ENCODE measurements at places on chromosomes 12 and 14. TPM values are rescaled to one million over a fixed set of nuclear protein-coding genes. Genes with fewer than 3 reads are reported as not detected.

The RESF1 gene
- polyA plus RNA-seq: 17.5 TPM

The ADGRD1 gene
- 0.36 TPM for polyA plus RNA-seq

The NID2 gene
- 23.3 TPM for polyA plus RNA-seq

The SYT10 gene
- not detected for polyA plus RNA-seq

The KLRC2 gene
- 0.42 TPM for polyA plus RNA-seq

The RNASE4 gene
- polyA plus RNA-seq: 8.6 TPM

The ATP6V1D gene
- polyA plus RNA-seq: 104 TPM

The OR4E1 gene
- not detected for polyA plus RNA-seq

The PLA2G1B gene
- not detected for polyA plus RNA-seq

The WNT1 gene
- polyA plus RNA-seq: not detected

The AGAP2 gene
- 0.45 TPM for polyA plus RNA-seq

The GPR65 gene
- polyA plus RNA-seq: not detected

The SYNE3 gene
- 0.05 TPM for polyA plus RNA-seq

The FOXN4 gene
- 0.07 TPM for polyA plus RNA-seq

The TAS2R8 gene
- not detected for polyA plus RNA-seq

The GLIPR1 gene
- 44.5 TPM for polyA plus RNA-seq

The SERPINA9 gene
- not detected for polyA plus RNA-seq

The PTPN6 gene
- polyA plus RNA-seq: 15.1 TPM

The FGF23 gene
- polyA plus RNA-seq: not detected

The CHGA gene
- polyA plus RNA-seq: 0.70 TPM

The GARIN6 gene
- not detected for polyA plus RNA-seq

The AQP5 gene
- polyA plus RNA-seq: not detected

The PRH2 gene
- polyA plus RNA-seq: 0.19 TPM

The RERG gene
- polyA plus RNA-seq: 0.46 TPM

The KRT77 gene
- polyA plus RNA-seq: not detected

The KRT2 gene
- polyA plus RNA-seq: 0.08 TPM

The DNAH10 gene
- 0.37 TPM for polyA plus RNA-seq

The DYRK2 gene
- 8.2 TPM for polyA plus RNA-seq

The TROAP gene
- 49.3 TPM for polyA plus RNA-seq

The GPATCH2L gene
- polyA plus RNA-seq: 17.8 TPM

The MIP gene
- polyA plus RNA-seq: not detected

The KRT6A gene
- polyA plus RNA-seq: 0.11 TPM

The PMCH gene
- polyA plus RNA-seq: not detected

The ACVRL1 gene
- polyA plus RNA-seq: 0.05 TPM

The XPOT gene
- polyA plus RNA-seq: 65.9 TPM

The TMEM106C gene
- polyA plus RNA-seq: 166 TPM

The MEG3 gene
- polyA plus RNA-seq: 56.7 TPM

The IGFBP6 gene
- 128 TPM for polyA plus RNA-seq

The AQP6 gene
- polyA plus RNA-seq: not detected

The CYP27B1 gene
- 1.9 TPM for polyA plus RNA-seq

The ZNF891 gene
- polyA plus RNA-seq: 0.64 TPM

The FAM90A1 gene
- not detected for polyA plus RNA-seq

The GALC gene
- 15.5 TPM for polyA plus RNA-seq

The KERA gene
- polyA plus RNA-seq: not detected

The FAM181A gene
- not detected for polyA plus RNA-seq

The TOMM20L gene
- polyA plus RNA-seq: not detected

The AREL1 gene
- polyA plus RNA-seq: 26.5 TPM

The CCDC85C gene
- polyA plus RNA-seq: 29.0 TPM

The IL31 gene
- polyA plus RNA-seq: not detected

The SERPINA12 gene
- polyA plus RNA-seq: not detected
